Astrocyte of the hippocampus (primary cell): ENCODE measurements at places on chromosomes 4 and X.
A peak's percentile ranks its signal among the peaks of the same experiment; 100 is the strongest.

- DNase-seq: peak; percentile 49
These were observed 70.2 kb upstream of the BCOR start for GRCh38 chrX:40167850-40168479.

- no peak for DNase-seq
These were observed 94.9 kb upstream of the GEMIN8 start for GRCh38 chrX:14124562-14124961.

GRCh38 chr4:89469930-89470375 lies 162.4 kb upstream of the GPRIN3 start:
- peak; percentile 79 for DNase-seq

DNA sequence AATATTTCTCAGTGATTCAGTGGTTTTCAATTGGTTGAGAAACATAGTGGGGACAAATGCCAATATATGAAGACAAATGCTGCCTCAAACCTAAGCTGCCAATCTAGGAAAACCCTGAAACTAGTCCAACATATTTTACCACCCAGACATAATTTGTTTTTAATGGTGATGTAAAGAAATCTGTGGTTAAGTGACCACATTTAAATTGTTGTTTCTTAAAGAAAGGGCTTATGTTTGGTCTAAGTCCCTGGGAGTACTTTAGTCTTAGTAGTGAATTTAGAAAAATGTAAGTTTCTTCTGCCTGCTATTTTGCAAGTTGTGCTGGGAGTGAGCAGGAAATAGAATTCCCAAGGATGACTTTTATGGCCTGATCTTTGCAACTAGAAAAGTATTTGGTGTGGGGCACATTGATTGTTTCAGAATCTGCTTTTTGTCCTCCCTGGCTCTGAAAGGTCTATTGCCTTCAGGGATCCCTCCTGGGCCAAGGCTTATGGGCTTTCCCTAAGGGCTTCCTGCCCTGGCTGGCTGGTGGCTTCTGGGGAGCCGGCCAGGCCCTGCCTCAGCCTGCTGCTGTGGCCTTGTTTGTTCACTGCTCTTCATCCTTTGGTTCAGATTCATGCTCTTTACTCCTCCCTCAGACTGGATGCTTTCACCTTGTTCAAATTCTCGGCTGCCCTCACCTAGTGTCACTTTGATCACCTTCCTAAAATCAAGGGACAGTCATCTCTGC lies 169.8 kb upstream of the JADE1 start:
- DNase-seq: peak; percentile 45

- DNase-seq: peak; percentile 2
These were observed 1821.7 kb downstream of the ARAP2 start for GRCh38 chr4:34422472-34423175.

DNA sequence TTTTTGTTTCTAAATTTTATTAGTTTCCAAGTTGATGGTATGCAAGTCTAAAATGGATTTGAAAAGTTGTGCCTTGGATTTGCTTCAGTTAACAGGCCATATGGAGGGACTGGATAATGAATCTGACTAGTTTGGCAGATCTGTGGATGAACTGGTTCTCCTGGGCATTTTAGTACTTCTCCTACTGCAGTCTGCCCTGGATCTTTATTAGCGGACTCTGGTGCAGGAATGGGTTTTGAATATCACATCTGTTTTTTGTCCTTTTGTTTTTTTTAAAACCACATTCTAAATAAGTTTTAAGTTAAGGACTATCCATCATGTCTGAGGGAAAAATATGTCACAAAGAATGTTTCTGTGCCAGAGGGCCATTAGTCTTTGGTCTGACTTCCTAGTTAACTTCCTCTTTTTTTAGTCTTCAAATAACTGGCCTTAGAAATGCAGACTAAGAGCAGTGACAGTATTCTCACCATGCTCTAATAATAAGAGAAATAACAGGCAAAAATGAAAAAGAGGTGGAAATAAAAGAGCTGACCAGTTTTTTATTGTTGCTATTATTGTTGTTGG lies 13.9 kb upstream of the DCK start:
- DNase-seq: no peak

- peak; percentile 91 for DNase-seq
These were observed 6.4 kb upstream of the MAGIX start for GRCh38 chrX:49155900-49156837.

DNA sequence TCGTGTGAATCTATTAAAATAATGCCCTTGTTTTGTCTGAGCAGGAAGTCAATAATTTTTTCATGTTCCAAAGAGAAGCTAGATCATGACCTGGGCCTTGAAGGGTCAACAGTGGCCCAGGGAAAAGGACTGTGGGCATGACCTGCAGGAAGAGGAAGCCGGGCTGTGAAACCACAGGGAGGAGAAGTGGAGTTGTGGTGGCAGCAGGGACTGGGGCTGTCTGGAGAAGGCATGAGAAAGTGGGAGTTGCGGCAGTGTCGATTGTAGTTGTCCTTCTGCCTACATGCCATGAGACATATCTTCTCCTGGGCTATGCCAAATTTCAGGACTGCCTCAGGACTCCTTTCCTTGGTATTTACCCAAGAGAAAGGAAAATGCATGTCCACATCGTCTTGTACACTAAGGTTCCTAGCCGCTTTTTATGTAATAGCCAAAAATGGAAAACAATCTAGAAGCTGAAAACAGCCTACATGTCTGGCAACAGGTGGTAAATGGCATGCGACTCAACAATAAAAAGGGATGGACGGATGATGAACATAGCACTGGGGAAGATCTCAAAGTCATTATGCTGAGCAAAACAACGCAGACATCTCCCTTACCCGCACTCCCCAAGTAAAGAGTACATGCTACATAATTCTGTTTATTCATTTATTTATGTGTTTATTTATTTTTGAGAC lies 13.6 kb upstream of the PTTG2 start:
- DNase-seq: no peak

- no peak for DNase-seq
These were observed 1820.1 kb upstream of the TENM3 start for GRCh38 chr4:180422989-180423711.

GRCh38 chrX:10783451-10783995 lies 163.1 kb upstream of the MID1 start:
- no peak for DNase-seq

DNA sequence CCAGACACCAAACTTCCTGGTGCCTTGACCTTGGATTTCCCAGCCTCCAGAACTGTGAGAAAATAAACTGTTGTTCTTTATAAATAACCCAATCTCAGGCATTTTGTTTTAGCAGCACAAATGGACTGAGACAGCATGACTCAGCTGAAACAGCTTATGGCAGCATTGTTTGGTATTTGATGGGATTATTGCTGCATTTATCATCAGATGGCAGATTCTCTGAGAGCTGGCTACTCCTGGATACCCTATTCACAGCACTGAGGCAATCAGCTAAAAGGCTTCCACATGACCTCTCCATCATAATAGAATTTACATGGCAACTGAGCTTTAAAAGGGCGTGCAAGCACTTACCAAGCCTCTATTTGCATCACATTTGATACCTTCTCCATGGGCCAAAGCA lies 623.1 kb upstream of the CPEB2 start:
- no peak for DNase-seq
